ENCODE measurements at places on chromosomes 11 and 22. TPM values are rescaled to one million over a fixed set of nuclear protein-coding genes. Genes with fewer than 3 reads are reported as not detected.

TOLLIP gene
- polyA plus RNA-seq: 21.4 TPM

OLFML1 gene
- 53.9 TPM for polyA plus RNA-seq

CDC42BPG gene
- 0.52 TPM for polyA plus RNA-seq

FZD4 gene
- 35.6 TPM for polyA plus RNA-seq

ANKRD13D gene
- polyA plus RNA-seq: 22.6 TPM

PANX3 gene
- polyA plus RNA-seq: not detected

SLC29A2 gene
- polyA plus RNA-seq: 30.4 TPM

C11orf16 gene
- not detected for polyA plus RNA-seq

TNRC6B gene
- polyA plus RNA-seq: 10.1 TPM

NUDT8 gene
- 3.0 TPM for polyA plus RNA-seq

All from muscle of back (tissue), 13 donors.